ENCODE measurements at places on chromosomes 3 and 15. TPM values are rescaled to one million over a fixed set of nuclear protein-coding genes. Genes with fewer than 3 reads are reported as not detected.

The DHX36 gene
- total RNA-seq: 163 TPM

The GABRA5 gene
- total RNA-seq: not detected

The USP50 gene
- total RNA-seq: 0.72 TPM

The PXYLP1 gene
- 9.1 TPM for total RNA-seq

The GPR62 gene
- total RNA-seq: not detected

- DNase-seq: peak; percentile 94
Measured at GRCh38 chr15:49242820-49243219, 72.8 kb downstream of the GALK2 start.

DNA sequence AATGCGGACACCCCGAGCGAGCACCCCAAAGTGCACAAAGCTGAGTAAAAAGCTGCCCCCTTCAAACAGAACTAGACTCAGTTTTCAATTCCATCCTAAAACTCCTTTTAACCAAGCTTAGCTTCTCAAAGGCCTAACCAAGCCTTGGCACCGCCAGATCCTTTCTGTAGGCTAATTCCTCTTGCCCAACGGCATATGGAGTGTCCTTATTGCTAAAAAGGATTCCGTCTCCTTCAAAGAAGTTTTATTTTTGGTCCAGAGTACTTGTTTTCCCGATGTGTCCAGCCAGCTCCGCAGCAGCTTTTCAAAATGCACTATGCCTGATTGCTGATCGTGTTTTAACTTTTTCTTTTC, 5.3 kb downstream of the BHLHE40 start:
- peak; percentile 50 for DNase-seq

- peak; percentile 41 for DNase-seq
Measured at GRCh38 chr3:17891139-17891856, 148.9 kb upstream of the TBC1D5 start.

- DNase-seq: peak; percentile 11
Measured at GRCh38 chr3:178289544-178290160, 246.6 kb upstream of the KCNMB2 start.

DNA sequence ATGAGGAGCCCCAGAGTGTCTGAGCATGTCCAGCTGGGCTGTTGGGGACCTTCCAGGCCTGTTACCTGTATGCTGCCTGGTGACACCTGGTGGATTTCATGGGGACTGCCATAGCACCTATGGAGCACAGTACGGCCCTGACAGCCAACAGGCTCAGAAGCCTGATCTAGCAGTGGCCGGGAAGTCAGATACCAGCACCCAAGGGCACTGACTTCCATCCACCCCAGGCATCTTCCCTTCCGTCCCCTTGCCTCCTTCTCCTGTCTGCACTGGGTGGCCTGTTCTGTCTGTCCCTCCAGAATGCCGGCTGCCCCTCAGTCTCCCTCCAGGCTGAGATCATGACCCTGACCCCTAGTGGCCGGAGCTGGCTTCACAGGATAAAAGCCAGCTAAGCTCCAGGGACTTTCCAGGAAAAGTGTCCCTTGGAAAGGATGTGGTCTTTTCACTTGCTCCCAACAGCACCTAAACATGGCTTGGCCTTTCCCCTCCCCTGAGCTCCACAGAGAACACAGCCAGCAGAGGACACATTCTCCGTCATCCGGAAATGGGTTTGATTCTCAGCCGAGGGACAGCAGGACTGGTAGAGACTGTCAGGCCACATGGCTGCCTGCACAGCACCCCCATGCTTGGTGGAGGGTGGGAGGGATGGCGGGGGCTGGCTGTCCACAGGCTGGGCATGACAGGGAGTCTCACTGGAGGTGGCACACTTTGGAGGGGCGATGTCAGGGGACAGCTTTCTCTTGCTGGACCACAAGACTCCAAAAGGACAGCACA, 9.5 kb downstream of the RPS17 start:
- peak; percentile 59 for DNase-seq

All from fibroblast of the aortic adventitia (primary cell).